ENCODE measurements at places on chromosomes 2 and 18.
A peak's percentile ranks its signal among the peaks of the same experiment; 100 is the strongest.

DNA sequence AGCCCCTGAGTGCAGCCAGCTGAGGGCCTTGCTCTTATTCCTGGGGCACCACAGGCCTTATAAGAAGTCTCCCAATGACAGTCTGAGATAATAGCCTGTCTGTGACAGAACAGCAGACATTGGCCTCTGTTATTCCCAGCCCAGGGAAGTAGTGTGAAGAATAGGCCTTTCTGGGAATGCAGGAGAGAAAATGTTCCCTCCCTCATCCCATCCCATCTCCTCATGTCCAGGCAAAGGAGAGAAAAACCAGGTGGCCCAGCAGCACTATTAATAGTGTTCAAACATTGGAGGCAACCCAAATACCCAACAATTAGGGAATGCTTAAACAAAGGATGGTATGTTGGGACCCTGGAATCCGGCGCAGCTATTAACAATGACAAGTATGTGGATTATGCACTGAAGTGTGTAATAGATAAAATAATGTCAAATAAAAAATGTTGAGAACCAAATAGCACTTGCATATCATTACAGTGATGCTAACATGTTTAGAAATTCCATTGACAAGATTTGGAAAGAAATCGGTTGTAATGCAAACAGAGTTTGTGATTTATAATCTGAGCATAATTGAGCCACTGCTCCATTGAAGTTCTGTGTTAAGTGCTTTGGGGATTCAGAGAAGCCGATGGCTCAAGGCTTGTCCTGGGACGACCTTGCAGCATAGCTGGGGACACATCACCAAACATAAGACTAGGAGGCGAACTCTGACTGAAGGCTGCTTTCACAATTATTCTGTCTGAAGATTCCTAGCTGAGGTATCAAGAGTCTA lies 69.3 kb downstream of the LBH start:
- DNase-seq, result no peak

GRCh38 chr2:9222239-9222892 lies 15.8 kb downstream of the ASAP2 start:
- no peak for DNase-seq

DNA sequence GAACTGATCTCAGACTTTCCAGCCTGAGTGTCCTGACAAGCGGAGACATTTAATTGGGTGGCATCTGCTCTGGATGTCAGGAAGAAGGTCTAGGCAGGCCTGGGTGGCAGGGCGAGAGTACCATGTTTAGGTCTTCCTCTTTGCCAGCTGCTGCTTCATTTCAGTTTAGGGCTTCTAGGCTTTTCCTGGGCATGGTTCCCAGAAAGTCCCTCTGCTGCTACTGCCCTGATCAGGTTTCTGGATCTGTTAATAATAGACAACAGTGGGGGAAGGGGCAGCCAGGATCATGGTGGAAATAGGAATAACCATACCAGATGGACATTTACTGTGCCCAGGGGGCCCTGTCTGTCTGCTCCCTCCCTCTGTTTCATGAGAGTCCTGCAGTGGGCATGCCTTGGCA lies 2.3 kb upstream of the PLCD4 start:
- no peak for DNase-seq

- DNase-seq, result no peak
Observed at GRCh38 chr18:46899274-46899948, 17.9 kb downstream of the PIAS2 start.

- no peak for DNase-seq
Observed at GRCh38 chr18:31154181-31154580, 8.5 kb downstream of the DSC1 start.

DNA sequence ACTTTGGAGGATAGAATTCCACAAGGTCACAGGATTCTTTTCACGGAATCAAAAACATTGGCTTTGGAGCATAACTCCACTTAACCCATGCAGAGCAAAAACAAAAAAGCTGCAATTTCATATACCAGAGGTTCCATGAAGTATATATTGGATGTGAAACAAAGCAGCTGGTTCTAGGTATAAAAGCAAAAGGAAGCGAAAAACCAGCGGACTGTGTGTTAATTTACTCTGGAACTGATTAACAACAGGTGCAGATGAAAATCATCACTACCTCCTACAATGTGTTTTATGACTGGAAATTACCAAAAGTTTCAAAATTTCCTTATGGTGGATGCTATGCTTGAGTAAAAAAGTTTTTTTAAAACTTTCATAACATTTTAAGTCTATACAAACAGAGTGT lies 54.4 kb upstream of the LINC00305 start:
- no peak for DNase-seq

DNA sequence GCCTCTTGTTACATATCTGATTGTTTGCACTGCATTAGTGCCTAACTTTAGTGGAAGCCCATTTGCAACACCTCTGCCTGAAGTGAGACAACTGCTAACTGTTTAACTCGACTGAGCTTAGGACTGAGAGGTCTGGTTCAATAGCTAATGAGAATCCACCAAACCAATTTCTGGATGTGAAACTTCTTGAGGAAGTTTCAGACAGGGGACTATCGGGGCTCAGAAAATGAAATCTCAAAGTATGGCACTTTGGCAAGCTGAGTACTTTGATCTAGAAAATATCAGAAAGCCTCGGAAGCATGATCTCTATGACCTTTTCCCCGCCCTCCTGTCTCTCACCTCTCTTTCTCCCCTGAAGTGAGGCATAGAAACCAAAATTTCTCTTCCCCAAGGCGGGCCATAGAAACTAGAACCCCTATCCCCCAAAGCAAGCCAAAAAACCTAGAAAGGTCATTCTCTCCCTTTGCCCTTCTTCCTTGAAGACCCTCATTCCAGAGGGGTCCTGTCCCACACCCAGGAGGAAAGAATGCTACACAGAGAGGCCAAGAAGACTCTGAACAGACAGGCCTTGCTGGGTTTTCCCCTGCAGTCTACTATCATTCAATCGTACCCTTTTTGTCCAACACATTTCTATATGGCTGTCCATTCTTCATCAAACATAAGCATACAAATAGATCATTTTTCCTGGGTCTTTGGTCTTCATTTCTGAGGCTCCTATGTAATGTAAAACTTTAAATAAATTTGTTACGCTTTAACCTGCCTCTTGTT lies 69.6 kb upstream of the CREB1 start:
- no peak for DNase-seq

- no peak for DNase-seq
Observed at GRCh38 chr2:88852753-88853402, 161.4 kb downstream of the RPIA start.

GRCh38 chr2:173606619-173607248 lies 252.1 kb downstream of the CDCA7 start:
- no peak for DNase-seq

DNA sequence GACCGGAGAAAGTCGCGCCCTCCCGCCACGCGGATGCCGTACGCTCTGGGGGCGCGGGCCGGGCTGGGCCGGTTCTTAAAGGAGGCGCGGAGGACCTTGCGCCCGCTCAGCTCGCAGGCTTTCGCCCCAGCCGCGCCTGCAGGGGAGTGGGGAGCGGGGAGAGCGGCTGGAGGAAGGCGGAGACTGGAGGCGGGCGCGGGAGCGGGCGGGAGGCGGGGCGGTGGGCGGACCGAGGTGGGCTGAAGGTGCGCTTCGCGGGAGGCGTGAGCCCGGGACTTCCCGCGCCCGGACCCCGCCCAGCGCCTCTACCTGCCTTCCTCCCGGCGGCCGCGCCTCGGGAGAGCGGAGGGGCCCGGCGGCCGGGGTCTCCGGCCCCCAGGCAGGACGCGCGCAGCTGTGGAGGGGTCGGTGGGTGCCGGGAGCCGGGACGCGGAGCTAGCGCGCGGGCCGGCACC lies at the start of gene ADRA2B:
ADRA2B (minus strand) TSS at position 148 of the 455 bp plus-strand sequence. CDS start 422 bp downstream, outside the sequence.
- peak; percentile 69 for DNase-seq

DNA sequence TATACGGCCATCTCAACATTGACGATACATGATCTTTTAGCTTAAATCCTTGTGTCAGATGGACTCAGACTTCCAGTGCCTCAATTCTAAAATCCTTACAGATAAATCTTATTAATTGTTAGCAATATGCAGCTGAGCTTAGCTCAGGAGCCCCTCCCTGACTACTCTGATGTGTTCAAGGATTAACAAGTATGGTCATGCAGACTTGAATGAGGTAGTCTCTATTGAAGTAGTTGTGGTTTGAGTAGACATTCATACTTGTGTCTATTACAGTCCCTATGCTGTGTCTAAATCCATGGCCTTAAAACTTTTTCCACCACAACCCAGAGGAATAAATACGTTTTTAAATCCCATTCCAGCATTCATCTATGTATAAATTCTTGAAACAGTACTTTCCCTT lies 119.5 kb downstream of the NUP35 start:
- no peak for DNase-seq

DNA sequence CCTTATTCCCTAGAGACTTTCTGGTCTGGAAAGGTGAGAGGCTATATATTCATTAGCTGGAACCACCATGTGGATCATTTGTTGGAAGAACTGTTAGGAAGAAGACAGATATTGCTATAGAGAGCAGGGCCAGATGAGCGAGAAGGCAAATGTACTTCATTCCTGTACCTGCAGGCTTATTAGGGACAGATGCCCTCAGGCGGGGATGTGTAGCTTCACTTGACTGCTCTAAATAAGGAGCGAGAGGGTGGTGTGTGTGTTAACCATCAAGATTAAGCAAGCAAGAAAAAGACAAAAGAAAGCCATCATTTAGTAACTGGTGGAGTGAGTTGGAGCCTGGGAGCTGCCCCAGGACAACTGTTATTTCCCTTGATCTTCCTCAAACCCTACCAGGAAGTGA lies 36.4 kb downstream of the NEDD4L start:
- no peak for DNase-seq

DNA sequence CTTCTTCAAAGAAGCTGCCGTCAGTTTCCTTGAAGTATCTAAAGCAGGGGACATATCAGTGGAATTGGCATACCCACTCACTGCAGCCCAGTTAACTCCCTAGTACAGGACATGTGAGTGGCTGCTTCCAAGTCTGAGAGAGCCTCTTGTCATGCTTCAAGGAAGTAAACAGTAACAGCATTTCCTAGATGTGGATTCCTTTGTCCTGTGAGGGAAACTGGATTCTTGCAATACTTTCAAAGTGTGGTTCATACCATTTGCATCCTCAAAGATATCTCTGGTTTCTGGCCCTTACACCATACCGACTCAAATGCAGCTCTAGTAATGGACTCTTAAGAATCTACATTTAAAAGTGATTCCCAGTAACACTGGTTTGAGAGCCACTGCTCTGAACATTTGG lies 87.2 kb downstream of the ESCO1 start:
- DNase-seq, result no peak

DNA sequence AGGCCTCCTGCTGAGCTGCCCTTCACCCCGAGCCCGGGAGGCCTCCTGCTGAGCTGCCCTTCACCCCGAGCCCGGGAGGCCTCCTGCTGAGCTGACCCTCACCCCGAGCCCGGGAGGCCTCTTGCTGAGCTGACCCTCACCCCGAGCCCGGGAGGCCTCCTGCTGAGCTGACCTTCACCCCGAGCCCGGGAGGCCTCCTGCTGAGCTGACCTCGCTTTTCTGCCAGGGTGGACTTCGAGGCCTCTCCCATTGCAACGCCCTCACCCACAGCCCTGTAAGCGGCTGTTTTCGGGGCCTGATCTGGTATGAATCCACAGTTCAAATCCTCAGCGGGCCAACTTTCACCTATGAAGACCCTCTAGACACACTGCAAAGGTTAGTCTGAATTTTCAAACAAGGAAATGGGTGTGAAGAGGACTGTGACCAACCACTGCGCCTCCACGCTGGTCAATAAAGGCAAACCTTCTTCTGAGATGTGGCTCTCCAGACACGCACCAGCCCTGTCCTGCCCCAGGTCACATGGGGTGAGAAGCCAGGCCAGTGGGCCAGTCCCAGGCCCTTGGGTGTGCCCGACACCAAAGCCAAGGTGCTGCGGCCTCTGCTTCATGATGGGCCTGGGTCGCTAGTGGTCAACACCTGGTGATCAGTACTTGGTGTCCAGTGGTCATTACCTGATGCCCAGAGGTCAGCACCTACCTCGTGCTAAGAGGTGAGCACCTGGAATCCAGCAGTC lies 225.1 kb upstream of the SALL3 start:
- no peak for DNase-seq

- no peak for DNase-seq
Observed at GRCh38 chr2:46225150-46225625, 72.0 kb upstream of the EPAS1 start.

DNA sequence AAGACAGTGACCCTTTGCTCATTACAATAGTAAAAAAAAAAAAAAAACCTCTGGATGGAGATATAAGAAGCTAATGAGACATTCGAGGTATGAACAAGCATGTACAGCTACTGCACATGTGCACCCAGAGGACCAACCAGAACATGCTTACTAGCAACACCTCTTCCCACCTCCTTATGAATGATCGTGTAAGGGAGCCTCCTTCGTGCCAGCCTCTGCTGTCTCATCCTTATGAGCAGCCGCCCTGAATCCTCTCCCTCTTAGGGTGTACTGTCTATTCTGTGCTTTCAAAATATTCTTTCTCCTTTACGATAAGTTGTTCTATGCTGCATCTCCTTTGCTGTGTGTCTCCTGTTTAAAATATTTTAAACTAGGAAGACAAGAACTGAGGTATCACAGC lies 91.4 kb upstream of the ACSL3 start:
- DNase-seq, result no peak

DNA sequence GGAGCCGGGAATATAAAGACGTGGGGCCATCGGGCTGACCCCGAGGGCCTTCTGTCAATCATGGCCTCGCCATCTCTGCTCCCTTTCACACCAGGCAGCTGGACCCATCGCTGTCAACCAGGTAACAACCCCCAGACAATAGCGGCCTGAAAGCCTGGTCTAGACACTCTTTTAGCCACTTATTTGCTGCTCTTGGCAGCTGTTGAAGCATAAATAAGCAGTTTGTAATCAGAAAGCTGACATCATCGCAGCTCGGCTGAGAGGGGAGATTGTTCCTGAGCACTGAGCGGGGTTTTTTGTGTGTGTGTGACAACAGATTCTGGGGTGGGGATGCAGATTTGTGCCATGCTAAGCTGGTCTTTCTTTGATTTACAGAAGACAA lies 423.6 kb upstream of the POU3F3 start:
- DNase-seq, result no peak

DNA sequence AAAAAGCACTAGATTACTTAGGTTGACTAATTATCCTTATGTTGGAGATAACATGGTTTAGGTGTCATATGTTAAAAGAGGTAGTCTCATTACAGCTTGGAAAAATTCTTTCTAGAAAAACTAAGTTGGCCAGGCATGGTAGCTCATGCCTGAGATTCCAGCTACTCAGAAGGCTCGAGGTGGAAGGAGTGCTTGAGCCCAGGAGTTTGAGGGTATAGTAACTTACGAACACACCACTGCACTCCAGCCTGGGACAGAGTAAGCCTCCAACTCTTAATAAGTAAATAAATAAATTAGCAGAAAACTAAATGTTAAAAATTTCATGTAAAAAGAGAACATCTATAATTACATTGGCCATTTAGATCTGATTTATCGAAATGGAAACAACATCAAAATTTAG lies 177.2 kb downstream of the NR4A2 start:
- no peak for DNase-seq

GRCh38 chr2:159266554-159266953 lies 19.9 kb downstream of the WDSUB1 start:
- no peak for DNase-seq

DNA sequence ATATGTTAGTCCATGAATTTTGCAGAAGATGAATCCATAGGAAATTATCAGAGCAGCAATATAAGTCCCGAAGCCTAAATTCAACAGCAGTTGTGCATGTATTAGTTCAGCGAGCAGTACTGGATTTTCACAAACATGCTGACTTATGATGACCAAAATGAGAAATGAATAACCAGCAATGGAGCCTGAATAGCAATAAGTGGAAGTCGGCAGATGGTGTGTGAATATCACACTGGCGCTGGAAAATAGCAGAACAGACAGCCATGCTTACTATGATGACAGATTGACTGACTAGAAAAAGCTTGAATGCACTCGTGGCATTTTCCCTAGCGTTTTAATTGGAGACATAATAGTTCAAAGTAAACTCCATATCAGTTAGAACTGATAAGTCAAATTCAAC lies 1114.5 kb downstream of the DSC3 start:
- DNase-seq, result no peak
